ENCODE measurements at places on chromosomes 5 and 9.

DNA sequence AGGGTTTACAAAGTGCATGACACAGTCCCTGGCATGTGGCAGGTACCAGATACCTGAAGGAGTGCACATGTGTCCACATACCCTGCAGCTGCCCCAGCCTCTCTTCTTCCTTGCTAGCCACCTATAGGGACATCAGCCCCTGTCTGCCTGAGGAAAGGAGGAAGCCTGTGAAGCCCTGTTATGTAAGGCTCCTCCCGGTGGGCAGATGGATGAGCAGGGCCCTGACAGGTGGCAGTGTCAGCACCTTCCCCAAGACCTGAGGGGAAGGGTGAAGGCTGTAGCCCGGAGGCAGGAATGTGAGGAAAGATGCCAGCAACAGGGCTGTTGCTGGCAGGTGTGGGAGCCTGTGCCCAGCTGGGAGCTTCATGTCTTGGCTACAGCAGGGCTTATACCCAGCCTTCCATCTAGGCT is 21.7 kb downstream of the TCF7 start:
- DNase-seq = no peak

GRCh38 chr5:2996687-2997086 is 245.2 kb upstream of the IRX2 start:
- no peak for DNase-seq

- DNase-seq = no peak
Observed at GRCh38 chr5:151707567-151707966, 20.9 kb upstream of the SPARC start.

- DNase-seq = no peak
Observed at GRCh38 chr9:118896324-118897000, 472.8 kb downstream of the BRINP1 start.

- no peak for DNase-seq
Observed at GRCh38 chr5:416636-416960, 26.4 kb upstream of the EXOC3 start.

- DNase-seq = no peak
Observed at GRCh38 chr9:91753711-91754110, 196.3 kb downstream of the ROR2 start.
